Nephron progenitor cell (in vitro differentiated cells): ENCODE measurements at places on chromosomes 1 and 21.
A peak's percentile ranks its signal among the peaks of the same experiment; 100 is the strongest.

GRCh38 chr1:164628772-164629171 is 69.8 kb downstream of the PBX1 start:
- no peak for DNase-seq

- DNase-seq = no peak
Measured at GRCh38 chr1:234536741-234537140, 57.8 kb upstream of the TARBP1 start.

GRCh38 chr1:247290576-247290975 is 34.7 kb downstream of the VN1R5 start:
- DNase-seq = no peak

DNA sequence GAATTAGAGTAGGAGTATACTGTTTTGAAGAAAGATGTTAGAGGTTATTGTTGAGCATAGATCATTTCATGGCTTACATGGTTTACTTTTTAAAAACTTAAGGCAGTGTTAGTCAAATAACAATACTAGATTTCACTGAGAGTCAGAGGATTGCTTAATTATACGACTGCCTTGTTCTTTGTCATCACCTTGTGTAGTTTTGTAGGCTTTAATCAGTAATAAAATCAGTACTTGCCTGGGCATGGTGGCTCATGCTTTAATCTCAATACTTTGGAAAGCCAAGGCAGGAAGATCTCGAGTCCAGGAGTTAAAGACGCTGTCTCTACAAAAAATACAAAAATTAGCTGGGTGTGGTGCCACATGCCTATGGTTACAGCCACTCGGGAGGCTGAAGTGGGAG is 41.3 kb upstream of the GPR52 start:
- no peak for DNase-seq

GRCh38 chr1:170114906-170115305 is 30.9 kb upstream of the NTMT2 start:
- peak; percentile 14 for DNase-seq

DNA sequence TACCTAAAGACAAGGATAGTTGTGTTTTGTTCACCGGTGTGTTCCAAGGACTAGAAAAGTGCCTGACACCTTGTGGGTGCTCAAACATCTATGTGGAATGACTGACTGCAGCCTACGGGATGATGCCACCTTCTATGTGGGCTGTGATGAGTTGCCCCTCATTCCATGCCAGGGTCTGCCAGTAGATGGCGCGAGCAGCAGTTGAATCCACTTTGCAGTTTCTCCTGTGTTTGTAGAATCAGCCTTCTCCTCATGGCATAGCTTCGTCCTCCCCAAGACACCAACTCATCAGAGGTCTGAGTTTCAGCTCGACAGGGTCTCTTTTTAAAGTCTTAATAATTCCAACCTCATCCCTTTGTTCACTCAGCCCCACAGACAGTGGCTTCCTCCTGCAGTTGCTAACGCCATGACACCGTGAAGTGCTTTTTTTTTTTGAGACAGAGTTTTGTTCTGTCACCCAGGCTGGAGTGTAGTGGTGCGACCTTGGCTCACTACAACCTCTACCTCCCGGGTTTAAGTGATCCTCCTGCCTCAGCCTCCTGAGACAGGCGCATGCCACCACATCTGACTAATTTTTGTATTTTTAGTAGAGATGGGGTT is 133.7 kb downstream of the CAPN8 start:
- DNase-seq = peak; percentile 73

DNA sequence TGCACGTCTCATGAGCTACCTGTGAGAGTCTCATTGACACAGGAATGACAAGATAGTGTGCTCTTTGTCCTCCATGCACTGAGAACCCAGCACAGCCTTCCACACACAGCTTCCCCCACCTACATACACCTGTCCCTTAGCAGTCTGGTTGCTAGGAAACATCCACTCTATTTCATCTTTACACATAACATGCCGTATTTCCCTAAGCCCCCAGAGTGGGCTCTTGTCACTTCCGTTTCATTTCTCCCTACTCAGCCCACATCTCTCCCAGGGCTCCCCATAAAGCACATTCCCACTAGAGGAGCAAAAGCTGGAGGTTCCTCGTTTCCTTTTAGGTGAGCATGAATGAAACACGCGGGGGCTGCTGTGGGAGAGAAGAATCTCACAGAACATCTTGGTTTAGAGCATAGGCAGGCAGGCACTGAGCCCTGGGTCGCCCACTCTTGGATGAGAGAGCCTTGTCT is 137.1 kb downstream of the ETS2 start:
- no peak for DNase-seq

DNA sequence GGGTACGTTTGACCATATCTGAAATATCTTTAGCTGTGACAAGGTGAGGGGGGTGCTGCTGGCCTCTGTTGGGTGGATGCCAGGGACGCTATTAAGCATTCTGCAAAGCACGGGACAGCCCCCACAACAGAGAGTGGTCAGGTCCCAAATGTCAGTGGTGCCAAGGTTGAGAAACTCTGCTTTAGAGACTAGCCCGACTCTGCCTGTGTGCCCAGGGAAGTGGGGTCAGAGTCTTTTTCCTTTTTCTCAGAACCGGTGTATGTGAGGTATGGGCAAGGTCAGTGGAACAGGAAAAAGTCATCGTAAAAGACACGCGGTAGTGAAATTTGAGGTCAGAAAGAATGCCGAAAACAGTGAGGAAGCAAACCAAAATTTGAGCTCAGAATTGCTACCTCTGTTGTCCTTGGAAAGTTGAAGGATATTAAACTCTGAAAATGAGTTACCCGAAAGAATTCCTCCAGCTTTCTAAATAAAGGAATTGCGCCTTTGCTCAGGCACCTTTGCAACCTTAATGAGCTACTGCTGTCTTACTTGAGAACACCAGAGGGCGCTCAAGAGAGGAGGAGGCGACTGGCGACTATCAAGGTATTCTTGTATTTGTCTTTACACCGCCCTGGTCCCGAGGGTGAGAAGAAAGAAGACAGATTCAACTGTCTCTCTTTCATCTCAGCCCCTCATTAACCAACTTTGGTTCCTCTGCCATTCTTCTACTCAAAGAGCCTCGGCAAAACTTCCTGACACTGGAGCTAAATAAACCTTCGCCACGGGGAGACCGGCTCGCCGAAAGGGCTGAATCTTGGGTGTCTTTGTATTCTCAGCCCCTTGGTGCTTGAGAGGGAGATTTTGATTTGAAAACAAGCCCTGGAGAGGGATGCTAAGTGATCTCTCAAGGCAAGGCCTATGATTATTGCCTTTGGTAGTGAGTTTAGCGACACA is 85.4 kb upstream of the OLIG2 start:
- peak; percentile 44 for DNase-seq

DNA sequence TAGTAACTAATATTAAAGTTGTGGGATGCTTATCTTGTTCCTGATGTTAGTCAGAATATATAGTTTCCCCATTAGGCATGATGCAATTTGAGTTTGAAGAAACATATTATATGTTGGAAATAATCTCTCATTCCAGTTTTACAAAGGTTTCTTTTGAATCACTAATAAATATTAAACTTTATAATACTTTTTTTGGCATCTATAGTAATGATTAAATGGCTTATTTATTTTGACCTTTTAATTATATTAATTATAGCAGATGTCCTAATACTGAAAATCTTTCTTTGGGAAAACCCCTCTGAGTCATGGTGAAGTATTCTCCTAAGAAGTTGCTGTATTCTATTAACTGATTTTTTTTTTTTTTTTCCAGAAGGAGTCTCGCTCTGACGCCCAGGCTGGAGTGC is 28.5 kb upstream of the PTGS2 start:
- no peak for DNase-seq

GRCh38 chr1:81617308-81617967 is 183.3 kb upstream of the ADGRL2 start:
- no peak for DNase-seq

- no peak for DNase-seq
Measured at GRCh38 chr1:186404454-186405051, 28.9 kb downstream of the ODR4 start.

- DNase-seq = no peak
Measured at GRCh38 chr1:243346016-243346415, 90.2 kb downstream of the SDCCAG8 start.

DNA sequence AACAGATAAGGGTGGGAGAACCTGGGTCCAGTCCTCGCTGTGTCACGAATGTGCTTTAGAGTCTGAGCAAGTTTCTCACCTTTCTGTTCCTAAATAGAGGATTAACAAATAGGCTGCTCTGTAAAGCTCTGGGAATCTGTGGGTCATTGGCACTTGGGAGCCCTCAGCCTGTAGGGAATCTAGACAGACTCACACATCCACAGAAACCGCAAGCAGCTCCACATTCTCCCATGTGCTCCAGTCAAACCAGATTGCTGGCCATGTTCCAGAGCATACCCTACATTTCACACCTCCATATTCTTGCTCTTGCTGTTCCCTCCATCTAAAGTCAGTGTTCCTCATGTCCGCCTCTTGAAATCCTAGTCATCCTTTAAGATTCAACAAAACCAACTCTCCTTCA is 7.8 kb upstream of the AHCYL1 start:
- no peak for DNase-seq

- no peak for DNase-seq
Measured at GRCh38 chr1:200154069-200154767, 126.7 kb downstream of the NR5A2 start.

- peak; percentile 50 for DNase-seq
Measured at GRCh38 chr1:226737819-226738420, 1.2 kb downstream of the ITPKB start.

GRCh38 chr1:9852410-9853248 is 28.9 kb upstream of the CLSTN1 start:
- DNase-seq = no peak

DNA sequence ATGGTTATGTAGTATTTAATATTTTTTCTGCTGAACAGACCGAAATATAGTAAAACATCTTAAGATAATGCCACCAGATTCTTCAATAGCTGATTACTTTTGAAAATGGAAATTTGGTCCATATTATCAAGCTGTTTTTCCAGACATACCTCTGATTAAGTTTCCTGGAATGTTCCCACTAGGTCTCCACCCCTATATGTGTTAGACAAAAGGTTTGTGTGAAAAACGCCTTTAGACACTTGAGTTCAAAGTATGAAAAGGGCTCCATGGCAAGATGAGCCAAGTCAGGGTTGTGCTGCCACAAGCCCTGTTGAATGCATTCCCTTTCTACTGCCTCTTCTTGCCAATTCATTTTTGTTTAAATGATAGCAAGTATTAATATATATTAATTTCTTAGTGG is 52.7 kb downstream of the ZBTB17 start:
- DNase-seq = no peak

DNA sequence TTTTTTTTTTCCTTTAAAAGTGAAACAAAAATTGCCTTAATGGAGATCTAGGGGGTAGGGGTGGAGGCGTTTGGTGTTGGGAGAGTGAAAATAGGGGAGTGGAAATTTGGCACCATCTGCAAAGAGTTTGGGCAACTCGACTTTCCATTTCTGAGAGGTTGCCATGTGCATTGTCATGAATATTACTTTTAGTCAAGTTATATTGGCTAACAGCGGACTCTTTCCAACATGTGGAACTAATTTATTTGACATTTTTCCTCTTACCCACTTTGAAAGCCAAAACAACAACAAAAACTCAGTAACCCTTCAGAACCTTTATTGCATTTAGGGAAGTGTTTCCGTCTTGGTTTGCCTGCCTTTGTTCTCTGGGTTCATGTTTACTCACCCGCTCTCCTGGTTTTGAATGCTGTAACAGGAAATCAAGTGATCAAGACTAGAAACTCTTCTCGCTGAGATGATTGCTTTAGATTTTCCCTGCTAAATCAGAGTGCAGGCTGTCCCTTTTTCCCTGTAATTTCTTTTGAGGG is 70.4 kb downstream of the CACHD1 start:
- DNase-seq = no peak

- no peak for DNase-seq
Measured at GRCh38 chr1:59345221-59345620, 48.3 kb downstream of the FGGY start.

DNA sequence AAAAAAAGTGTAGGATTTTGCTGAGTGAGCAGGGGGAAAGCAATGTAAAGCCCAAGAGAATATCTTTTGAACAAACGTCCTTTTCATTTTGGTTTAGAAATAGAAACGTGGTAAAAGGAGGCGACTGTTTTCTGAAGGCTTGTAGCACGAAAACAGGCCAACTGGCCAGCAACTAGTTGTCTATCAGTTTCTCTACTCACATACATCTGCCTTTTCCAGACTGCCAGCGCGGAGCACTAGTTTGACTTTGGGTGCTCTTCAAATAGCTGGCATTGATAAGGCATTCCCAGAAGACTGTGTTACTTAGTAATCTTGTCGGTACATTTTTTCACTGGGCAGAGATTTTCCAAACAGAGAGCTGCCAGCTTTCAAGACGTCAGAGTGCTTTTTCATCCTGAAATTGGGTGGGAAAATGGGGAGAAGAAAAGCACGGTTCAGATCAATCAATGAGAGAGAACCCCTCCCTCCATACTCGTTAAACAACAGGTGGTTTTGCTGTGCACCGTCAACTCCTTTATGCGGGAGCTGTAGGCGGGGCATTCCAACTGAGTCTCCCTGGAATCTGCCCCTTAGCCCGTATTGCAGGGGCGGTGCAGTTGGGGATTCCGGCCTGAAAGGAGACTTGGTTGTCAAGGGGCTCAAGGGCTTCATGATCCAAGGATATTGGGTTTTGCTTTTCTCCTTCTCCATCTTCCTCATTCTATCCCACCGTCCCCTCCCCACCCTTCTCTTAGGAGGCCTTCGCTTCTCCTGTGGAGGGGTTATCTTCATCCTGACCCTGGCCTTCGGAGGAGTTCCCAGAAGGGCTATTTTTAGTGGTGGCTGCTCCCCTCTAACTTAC is 884 bp upstream of the LRRC8C start:
- DNase-seq = peak; percentile 35

DNA sequence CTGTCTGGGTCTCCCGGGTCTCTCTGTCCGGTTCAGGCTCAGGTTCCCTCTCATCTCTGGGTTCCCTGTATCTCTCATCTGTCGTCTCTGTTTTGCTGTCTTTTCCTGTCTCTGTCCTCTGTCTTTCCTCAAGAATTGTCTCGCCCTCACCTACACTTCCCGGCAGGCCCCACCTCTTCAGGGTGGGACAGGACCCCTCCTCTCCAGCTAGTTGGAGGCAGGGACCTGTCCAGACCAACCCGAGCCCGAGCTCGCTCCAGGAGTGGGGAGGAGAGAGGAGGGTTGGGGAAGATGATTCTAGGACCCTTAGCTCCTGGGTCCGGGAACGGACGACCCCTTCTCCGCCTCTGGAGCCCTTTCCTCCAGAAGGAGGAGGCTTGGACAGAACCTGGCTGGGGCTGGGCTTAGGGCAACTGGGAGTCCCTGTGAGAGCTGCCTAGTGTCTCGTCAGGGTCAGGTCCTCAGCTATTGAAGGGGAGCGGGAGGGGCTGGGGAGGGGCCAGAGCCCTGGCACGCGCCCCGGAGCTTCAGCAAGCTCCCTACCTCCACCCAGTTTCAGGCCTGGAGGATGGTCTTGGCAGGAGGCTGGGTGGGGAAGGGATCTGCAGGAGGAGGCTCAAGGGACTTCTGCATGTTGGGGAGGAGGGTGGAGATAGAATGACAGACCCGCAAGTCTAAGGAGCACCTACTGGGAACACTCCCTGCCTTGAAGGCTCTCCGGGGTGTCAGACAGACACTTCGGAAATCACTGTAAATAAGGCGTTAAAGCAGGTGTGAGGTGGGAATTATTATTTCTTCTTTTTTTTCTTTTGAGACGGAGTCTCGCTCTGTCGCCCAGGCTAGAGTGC is 26.3 kb upstream of the EPB41 start:
- DNase-seq = peak; percentile 30
